ENCODE measurements at places on chromosomes 1 and 21.

- no peak for DNase-seq
These were observed 44.1 kb downstream of the XCL2 start for GRCh38 chr1:168499688-168500049.

DNA sequence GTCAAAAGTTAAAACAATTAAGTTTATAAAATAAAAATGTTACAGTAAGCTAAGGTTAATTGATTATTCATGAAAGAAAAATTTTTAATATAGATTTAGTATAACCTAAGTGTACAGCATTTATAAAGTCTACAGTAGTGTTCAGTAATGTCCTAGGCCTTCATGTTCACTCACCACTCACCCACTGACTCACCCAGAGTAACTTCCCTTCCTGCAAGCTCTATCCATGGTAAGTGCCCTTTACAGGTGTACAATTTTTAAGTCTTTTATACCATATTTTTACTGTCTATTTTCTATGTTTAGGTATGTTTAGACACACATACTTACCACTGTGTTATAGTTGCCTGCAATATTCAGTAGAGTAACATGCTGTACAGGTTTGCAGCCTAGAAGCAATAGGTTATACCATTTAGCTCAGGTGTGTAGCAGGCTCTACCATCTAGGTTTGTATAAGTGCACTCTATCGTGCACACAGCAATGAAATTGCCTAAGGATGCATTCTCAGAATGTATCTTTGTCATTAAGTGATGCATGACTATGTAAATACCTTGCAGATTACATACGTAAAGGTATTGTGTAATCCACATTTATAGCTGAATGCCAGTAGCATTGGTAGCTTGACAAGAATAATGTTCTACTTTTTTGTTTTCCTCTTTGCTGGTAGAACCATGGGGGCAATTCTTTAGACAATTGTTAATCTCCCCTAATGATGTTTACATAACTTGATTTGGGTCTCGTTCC, 35.7 kb upstream of the GPR88 start:
- DNase-seq: no peak

DNA sequence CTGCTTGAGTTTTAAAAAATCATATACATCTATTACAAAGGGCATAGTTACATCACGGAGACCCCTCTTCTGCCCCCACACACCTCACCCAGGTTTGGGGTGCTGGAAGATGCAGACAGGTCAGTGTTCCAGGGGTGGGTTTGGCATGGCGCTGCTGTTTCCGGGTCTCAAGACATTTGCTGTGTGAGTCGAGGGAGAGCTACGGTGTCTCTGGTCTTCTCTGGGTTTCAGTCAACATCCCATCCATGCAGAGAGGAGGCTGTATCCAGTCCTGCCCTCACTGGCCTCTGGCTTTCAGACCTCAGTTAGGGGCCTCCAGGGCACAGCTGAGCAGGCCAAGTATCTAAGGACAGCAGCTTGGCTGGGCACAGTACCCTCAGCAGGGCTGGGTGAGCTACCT, 28.6 kb upstream of the DISP3 start:
- no peak for DNase-seq

DNA sequence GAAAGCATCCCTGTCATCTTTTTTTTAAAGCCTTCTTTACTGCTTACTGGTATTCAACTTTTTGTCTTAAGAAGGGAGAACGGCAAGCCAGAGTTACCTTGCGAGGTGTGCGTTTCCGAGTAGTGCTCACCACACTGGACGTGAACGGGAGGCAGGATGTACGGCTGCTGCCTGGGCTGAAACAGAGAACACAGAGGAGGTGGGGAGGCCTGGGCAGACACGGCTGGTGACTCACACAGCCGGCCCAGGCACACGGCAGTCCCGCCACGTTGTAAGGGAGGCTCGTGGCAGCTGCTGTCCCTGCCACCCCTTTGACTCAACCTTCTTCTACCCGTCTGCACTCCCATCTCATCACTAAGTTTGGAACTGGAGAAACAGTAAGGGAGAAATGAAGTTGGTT, 105.8 kb downstream of the SMYD2 start:
- DNase-seq: no peak

- DNase-seq: no peak
These were observed 123.7 kb upstream of the DEPDC1 start for GRCh38 chr1:68620571-68620970.

GRCh38 chr1:20829531-20829930, 42.4 kb upstream of the HP1BP3 start:
- no peak for DNase-seq

DNA sequence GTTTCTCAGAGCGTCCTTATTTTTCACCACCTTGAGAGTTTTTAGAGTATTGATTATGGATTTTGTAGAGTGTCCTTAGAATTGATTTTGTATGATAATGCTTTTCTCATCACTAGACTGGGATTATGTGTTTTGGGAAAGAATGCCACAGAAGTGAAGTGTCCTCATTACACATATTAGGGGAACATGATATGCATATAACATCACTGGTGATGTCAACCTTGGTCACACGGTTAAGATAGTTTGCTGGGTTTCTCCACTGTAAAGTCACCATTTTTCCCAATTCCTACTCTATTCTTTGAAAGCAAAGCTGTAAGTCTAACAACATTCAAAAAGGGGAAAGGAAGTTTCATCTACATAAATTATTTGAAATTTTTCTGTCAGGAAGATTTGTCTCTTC, 39.6 kb upstream of the PALMD start:
- no peak for DNase-seq

DNA sequence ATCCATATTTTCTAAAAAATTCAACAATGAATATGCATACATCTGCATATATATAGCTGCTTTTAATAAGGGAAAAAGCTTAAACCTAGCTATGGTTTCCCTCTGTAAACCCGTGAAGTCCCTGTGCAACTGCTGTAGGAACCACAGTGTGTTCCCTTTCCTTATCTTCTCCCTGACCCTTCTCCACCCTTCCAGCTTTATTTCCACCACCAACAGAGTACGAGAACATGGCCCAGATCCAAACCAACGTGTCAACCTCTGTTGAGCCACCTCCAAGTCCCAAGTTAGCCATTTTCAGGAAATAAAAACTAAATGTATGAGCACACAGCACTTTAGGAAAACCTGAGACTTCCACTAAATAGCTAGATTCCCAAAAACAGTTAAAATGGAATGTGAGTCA, 20.3 kb downstream of the SUSD4 start:
- DNase-seq: no peak

DNA sequence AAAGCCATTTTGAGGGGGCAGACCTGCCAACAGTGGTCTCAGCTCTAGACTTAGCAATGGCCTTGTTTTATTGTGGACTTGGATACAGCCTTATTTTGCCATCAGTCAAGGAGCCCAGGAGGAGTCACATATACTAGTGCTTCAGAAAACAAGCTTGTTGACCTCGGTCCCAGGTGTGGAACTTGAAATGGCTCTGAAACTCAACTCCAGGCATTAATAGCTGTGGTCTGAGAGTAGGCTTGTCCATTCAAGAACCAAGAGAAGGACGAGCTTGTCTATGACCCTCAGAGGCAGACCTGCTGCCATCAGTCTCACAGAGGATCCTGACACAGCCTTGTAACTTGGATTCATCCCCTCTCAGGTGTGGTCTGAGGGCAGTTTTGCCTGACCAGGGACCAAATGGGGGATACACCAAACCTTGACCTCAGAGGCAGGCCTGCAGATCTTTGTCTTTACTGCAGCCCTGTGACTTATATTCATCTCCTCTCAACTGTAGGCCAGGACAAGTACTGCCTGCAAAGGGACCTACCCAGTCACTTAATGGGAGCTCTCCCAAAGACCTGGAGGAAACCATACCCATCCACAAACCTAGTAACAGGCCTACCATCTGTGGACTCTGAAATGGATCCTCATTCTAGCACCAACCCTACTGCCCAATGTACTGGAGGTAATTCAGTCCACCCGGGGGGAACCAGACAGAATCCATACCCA, 33.1 kb downstream of the OR6Y1 start:
- DNase-seq: no peak

DNA sequence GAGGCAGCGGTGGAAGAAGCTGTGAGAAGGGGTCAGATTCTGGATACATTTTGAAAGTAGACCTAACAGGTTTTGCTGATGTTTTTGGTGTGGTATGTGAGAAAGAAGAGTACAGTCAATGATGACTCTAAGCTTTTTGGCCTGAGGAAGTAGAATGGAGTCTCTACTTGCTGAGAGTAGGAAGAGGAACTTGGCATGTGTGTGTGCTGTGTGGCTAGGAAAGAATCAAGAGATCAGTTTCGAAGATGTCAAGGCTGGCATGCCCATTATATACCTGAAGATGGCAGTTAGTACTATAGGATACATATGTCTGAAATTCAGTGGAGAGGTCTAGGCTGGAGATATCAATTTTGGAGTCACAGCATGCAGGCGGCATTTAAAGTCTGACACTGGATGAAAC, 64.4 kb downstream of the MAB21L3 start:
- DNase-seq: no peak

DNA sequence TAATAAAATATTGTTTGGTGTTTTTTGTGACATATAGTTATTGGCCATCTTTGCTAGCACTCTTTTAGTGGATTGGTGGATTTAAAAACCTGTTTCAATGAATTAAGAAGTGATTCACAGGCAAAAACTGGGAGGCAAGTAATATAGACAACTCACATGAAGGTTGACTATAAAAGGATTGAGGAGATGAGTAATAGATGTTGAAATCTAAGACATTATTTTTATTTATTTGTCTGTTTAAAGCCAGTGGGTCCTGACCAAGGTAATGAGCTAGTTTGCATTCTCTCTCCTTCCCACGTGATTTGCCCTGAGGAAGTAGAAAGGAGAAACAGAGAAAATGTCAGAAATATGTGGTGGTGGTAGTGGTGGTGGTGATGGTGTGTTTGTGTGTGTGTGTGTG, 351.5 kb upstream of the ZP4 start:
- DNase-seq: no peak

- no peak for DNase-seq
These were observed 102.6 kb upstream of the GRIK1 start for GRCh38 chr21:30042443-30042842.

DNA sequence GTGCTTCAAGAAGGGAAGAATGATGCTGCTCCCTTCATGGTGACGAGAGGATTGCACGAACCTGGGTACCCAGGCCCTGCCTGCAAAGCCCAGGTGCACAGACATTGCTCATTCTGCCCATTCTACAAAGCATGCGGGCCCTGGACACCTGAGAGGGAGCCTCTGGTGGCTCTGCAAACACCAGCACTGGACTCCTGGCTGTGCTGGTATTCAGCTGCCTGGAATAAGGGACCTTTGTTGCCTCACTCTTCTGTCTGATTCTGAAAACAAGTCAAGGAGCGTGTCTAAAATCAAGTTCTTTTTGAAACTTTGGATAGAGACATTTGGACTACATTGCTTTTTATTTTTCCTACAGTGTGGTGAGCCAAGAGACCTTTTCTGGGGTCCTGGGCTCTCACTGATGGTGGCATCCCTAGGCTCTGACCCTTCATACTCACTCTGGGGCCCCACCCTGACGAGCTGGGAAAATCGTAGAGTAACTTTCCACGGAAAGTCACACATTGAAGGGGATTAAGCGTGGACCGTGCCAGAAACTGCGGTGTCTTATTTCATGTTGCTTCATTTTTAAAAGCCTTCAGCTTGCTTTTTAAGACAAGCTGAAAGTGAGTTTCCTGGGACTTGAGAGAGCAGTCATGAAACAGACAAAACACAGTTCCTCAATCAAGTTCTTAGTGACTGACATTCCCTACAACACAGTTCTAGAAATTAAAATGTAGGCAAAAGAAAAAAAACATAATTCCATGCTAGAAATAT, 24.0 kb downstream of the ABCA4 start:
- DNase-seq: no peak

GRCh38 chr1:29144178-29144577, 20.5 kb upstream of the TMEM200B start:
- DNase-seq: no peak

DNA sequence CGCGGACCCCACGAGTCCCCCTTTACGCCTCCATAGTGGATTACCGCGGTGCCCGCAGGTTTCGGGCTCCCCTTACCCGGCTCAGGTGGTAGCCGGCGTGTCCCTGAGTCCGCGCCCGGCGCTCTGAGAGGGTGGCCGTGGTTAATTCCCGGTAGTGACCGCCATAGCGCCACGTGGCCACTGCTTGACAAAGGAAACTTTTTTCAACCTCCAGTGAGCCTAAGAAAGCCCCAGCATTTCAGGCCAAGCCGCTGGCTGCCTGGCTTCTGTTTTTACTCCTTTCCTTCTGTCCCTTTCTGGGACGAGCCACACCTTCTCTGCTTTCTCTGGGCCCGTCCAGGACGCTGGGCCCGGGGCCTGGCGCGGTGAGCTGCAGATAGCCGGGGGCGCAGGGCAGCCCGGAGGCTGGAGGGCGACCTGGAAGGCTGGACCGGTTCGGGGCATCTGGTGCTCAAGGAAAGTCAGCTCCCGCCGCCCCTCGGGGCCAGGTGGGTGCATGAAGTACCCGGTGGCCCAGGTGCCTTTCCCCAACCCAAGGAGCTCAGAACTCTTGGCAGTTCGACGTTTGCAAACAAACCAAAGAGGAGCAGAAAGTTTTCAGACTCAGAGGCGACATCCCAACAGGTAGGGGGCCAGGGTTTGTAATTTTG, 540 bp upstream of the C1orf198 start:
- DNase-seq: no peak

DNA sequence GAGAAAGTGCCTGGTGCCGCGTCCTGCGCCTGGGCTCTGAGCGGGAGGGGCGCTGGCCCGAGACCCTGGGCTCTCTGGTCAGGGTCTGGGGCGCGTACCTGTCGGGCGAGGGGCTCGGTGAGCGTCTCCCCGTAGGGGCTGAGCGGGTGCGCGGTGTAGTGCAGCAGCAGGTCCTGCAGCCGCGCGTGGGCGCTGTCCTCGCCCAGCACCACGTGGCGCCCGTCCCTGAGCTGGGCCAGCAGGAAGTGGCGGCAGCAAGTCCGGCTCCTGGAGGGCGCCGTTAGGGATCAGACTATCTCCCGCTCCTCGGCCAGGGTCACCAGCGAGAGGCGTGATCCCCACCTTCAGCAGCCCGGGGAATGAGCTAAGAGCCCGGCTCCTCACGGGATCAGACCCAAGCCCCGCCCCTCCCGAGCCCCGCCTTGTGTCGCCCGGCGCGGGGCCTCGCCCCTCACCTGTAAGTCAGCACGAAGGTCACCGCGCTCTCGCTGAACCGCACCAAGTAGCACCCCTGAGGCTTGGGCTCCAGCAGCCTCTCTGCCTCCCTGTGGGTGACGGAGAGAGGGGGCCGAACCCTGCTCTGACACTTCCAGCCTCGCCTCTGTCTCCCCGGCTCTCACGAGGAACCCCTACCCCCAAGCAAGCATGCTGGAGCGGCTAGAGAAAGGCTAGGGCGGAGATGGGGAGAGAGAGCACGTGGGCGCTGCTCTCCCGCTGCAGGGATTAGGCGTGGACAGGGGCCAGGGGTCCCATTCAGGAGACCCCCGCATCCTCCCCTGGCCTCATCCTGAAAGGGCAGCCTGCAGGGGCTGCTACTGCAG, 2.7 kb downstream of the SH2D2A start:
- DNase-seq: peak; percentile 82

- no peak for DNase-seq
These were observed 31.6 kb downstream of the LHX4 start for GRCh38 chr1:180261524-180262155.

DNA sequence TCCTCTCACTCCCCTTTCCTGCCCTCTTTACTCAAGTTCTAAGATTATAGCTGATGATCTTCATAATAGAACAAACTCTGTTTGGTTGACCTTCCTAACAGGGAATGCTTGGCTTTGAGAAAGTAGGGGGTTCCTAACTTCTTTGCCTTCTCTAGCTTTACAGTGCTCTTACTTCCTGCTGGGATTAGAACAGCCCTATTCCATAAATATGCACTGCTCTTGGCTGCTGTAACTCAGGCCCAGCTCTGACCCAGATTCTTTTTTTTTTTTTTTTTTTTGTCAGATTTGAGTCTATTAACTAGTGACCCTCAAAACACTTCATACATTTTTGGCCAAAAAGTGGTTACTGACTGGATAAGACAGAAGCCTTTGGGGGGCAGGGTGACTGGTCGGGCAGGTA, 39.4 kb upstream of the PIGV start:
- DNase-seq: no peak
